Neural progenitor cell (in vitro differentiated cells): ENCODE measurements at places on chromosomes 13 and 19. TPM values are rescaled to one million over a fixed set of nuclear protein-coding genes. Genes with fewer than 3 reads are reported as not detected.

ADPRHL1 gene
- total RNA-seq: 0.22 and 0.43 TPM in 2 replicates

TMEM272 gene
- 0.15 TPM in 1 of 2 replicates, not detected in the other for total RNA-seq

SLAIN1 gene
- total RNA-seq: 72.8 and 87.2 TPM in 2 replicates

ZNF563 gene
- total RNA-seq: 2.6 and 3.7 TPM in 2 replicates

RXFP2 gene
- total RNA-seq: not detected in 2 replicates

DNA sequence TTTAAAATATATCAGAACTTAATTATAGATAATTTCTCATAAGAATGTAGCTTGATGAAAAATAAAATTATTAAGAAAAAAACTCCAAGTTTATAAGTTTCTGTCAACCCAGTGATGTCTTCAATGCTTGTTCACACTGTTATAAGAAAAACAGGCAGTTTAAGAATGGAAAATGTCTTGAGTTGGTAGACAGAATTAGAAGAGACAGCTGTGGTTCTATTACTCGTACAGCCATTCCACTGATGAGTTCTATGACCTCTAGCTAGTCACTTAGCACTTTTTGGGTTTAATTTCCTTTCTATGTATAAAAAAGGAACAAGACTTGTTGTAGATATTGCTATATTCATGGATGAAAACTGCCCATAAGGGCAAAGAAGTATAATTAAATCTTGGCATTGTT lies 1013.1 kb upstream of the ATXN8OS start:
- H3K4me3 ChIP-seq: no peak overlapping the region
- no peaks in the 10 kb centered on the region for H3K36me3 ChIP-seq
- H3K27ac ChIP-seq: no peak overlapping the region
- H3K27me3 ChIP-seq: no peaks in the 10 kb centered on the region

DNA sequence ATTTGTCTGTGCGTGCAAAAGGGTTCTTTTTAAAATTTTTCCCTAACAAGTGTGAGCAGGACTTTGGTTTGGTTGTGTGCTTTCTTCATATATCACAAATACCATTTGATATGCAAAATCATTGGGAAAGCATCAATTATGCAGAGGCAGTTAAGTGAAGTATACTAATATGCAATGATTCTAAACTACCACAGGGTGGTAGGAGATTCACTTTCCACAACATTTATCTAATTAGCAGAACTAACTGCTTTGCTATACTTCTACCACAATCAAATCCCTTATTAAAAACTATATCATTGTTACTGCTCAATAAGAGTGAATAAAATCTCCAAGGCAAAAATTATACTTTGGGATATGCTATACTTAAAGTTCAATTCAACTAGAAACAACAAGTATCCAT lies 2738.9 kb upstream of the PCDH20 start:
- no peaks in the 10 kb centered on the region for H3K4me1 ChIP-seq
- no peak overlapping the region for H3K4me3 ChIP-seq
- H3K27me3 ChIP-seq: no peaks in the 10 kb centered on the region
- no peak overlapping the region for H3K27ac ChIP-seq
- no peaks in the 10 kb centered on the region for H3K36me3 ChIP-seq

DNA sequence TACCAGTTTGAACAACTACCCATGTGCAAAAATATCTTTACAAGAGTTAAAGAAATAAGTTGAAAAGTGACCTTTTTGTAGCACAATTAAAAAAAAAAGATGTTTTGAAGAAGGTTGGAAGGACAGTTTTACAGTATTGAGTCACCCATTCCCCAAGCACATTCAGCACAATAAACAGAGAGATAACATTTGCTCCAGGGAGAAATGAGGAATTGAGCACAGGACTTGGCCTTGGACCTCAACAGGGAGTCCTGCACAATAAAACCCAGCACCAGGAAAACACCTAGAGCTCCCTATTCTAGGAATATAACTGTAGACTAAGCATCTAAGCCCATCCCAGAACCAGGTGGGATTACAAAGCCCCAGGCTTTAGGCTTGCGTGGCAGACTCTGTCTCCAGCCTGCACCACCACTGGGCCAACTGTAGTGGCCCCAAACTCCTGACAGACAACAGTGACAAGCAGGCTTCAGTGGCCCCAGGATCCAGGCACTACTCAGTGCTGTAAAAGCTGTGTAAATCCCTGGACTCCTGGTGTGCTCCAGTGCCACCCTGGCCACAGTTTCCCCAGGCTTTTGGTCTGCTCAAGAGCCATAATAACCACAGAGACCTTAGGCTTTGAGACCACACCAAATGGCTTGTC lies 857.2 kb downstream of the SLITRK1 start:
- no peaks in the 10 kb centered on the region for H3K4me1 ChIP-seq
- no peak overlapping the region for H3K27ac ChIP-seq
- DNase-seq: no peak
- H3K36me3 ChIP-seq: no peaks in the 10 kb centered on the region
- H3K27me3 ChIP-seq: no peaks in the 10 kb centered on the region
